ENCODE measurements at places on chromosomes 7 and 10. TPM values are rescaled to one million over a fixed set of nuclear protein-coding genes. Genes with fewer than 3 reads are reported as not detected.

Gene MLXIPL
- 0.41 TPM for total RNA-seq

Gene C10orf62
- total RNA-seq, result not detected

DNA sequence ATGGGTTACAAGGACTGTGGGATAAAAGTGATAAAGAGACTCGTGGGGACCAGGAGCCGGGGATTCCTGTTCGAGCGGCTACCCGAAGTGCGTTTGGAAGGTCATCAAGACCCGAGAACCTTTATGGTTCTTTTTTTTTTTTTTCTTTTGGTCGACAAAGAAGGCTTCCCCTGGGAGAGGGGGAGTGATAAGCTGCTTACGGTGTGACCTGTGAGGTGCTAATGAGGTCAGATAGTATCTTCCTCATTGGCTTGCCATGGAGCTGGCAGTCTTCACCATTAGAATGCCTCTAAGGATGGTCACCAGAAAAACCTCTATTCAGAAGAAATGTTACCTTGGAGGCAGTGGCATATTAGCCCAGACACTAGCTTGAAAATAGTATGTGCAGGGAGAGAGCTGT, 92.3 kb upstream of the STEAP4 start:
- no peaks in the 10 kb centered on the region for H3K27me3 ChIP-seq
- no peak for DNase-seq
- H3K36me3 ChIP-seq, result no peaks in the 10 kb centered on the region
- H3K4me3 ChIP-seq, result no peak overlapping the region
- no peak overlapping the region for H3K27ac ChIP-seq

GRCh38 chr7:68718097-68718551, 880.2 kb upstream of the AUTS2 start:
- H3K4me1 ChIP-seq, result no peaks in the 10 kb centered on the region
- no peaks in the 10 kb centered on the region for H3K36me3 ChIP-seq
- no peaks in the 10 kb centered on the region for H3K27me3 ChIP-seq
- no peak overlapping the region for H3K4me3 ChIP-seq
- H3K27ac ChIP-seq, result no peak overlapping the region

GRCh38 chr10:317271-317769, 182.1 kb downstream of the ZMYND11 start:
- no peak overlapping the region for H3K27ac ChIP-seq
- no peak overlapping the region for H3K4me3 ChIP-seq
- no peaks in the 10 kb centered on the region for H3K27me3 ChIP-seq
- no peaks in the 10 kb centered on the region for H3K36me3 ChIP-seq
- H3K4me1 ChIP-seq, result no peaks in the 10 kb centered on the region

DNA sequence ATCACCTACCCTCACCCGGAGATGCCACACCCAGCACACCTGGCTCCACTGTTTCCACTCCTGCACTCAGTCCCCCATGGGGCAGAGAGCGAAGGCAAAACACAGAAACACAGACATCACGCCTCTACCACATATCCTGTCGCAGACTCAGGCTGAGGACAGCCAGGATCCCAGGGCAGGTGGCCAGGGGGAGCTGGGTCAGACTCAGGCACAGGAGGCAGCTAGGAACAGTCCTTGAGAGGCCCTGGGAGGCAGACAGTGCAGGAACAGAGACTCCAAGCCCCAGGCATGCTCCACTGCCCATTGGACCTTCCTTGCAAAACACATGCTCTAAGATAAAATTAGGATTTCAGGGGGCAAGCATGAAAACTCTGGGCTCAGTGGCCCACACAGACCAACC, 154.4 kb upstream of the C7orf33 start:
- H3K36me3 ChIP-seq, result no peaks in the 10 kb centered on the region
- no peak overlapping the region for H3K27ac ChIP-seq
- DNase-seq, result no peak
- H3K4me1 ChIP-seq, result no peaks in the 10 kb centered on the region

Gene STRIP2
- 1.3 TPM for total RNA-seq

DNA sequence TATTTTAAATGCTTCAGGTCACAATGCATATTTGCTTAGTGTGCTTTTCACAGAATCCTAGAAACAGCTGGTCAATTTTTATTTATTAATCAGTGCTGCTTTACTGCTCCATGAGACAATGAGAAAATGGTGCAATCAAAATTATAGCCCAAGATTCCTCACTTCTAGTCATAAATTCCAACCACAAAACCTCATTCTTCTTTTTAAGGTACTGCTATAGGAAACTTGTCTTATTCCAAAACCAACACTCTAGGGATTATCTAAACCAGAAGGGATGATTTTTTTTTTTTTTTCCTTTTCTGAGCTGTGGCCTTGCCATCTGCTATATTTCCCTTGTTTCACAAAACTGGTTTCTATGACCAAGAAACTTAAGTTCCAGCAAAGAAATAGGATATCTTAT, 64.0 kb upstream of the SEMA3A start:
- H3K4me1 ChIP-seq, result peaks cover 2% of the 10 kb centered on the region
- H3K36me3 ChIP-seq, result no peaks in the 10 kb centered on the region
- peak; percentile 88 for DNase-seq
- no peak overlapping the region for H3K4me3 ChIP-seq
- H3K27me3 ChIP-seq, result no peaks in the 10 kb centered on the region
- no peak overlapping the region for H3K27ac ChIP-seq
